AG09309 (cell line): ENCODE measurements at places on chromosomes 16 and 17.

- no peak for DNase-seq
These were observed 6.3 kb downstream of the XYLT2 start for GRCh38 chr17:50352072-50352692.

GRCh38 chr17:67441052-67441895 lies 64.2 kb downstream of the PITPNC1 start:
- no peak for DNase-seq

GRCh38 chr17:32798938-32799337 lies 78.0 kb downstream of the MYO1D start:
- no peak for DNase-seq

GRCh38 chr17:35536664-35537171 lies 760 bp downstream of the SLFN12L start:
- no peak for DNase-seq

DNA sequence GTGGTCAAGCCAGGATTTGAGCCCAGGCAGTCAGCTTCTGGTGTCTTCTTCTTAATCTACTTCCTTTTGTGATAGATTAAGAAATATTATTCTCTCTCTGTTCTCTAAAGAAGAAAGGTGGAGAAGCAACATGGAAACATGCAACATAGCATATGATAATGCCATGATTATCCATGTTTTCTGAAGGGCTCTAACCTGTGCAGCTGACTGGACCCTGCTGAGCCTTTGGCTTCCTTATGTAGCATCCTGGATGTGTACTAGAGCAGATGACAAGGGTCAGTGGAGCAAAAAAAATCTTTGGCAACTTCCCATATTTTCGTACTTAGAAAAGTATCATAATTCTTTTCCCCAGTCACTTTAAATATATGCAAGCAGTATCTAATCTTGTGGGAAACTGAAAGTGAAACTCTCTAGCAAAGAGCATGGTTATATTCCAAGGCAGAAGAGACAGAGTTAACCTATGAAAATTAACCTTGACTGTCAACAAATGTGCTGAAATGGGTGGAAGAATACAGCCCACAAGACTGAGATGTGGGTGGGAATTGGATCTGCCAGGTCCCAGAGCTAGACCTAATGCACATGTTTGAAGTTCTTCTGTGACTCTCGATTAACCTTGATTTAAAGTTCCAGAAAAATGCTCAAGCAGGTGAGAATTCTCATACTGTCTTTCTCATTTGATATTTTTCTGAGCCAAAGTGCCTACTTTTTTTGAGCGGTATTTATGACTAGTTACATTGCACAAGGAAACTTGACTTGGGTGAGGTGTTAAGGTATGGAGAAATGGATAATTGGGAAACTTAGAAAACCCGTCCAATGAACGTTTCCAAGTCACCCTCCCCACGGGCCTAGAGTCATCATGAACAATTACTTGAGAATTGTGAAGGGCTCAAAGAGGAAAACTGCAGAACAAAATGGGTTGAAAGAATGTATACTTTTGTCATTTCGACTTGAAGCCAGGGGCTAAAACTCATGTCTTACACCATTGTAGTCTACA lies 248.6 kb downstream of the FTO start:
- no peak for DNase-seq
